ENCODE measurements at places on chromosomes 16 and 17. TPM values are rescaled to one million over a fixed set of nuclear protein-coding genes. Genes with fewer than 3 reads are reported as not detected.

DNA sequence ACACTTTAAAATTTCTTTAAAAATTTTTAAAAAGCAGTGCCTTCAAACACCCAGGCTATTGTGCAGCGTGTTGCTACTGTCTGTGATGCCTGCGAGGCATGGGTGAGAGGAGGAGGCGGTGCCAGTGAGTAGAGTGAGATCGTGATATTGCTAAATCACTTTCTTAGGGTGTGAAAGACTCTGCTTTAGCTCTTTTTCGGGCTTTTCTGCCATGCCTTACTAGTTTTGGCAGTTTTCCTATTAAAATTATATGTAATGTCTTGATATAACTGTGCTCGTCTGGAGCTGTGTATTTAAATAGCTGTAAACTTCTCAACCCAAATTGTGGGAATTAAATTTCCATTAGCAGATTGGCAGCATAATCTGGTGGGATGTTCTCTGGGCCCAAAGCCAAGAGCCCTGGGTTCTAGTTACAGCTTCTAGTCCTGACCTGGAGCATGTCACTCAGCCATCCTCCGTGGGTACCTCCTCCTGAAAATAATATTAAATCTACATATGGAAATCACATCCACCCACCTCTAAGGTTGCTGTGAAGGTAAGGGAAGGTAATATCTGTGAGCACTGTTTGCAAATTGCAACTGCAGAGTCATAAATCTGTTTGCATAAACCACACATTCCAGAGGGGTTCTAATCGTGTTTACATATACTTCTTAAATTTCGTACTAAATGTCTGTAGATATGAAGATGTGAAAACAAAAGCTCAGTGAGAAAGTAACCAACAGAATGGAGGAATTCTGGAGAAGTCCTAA, 264.3 kb upstream of the CACNG5 start:
- no peak for DNase-seq

DNA sequence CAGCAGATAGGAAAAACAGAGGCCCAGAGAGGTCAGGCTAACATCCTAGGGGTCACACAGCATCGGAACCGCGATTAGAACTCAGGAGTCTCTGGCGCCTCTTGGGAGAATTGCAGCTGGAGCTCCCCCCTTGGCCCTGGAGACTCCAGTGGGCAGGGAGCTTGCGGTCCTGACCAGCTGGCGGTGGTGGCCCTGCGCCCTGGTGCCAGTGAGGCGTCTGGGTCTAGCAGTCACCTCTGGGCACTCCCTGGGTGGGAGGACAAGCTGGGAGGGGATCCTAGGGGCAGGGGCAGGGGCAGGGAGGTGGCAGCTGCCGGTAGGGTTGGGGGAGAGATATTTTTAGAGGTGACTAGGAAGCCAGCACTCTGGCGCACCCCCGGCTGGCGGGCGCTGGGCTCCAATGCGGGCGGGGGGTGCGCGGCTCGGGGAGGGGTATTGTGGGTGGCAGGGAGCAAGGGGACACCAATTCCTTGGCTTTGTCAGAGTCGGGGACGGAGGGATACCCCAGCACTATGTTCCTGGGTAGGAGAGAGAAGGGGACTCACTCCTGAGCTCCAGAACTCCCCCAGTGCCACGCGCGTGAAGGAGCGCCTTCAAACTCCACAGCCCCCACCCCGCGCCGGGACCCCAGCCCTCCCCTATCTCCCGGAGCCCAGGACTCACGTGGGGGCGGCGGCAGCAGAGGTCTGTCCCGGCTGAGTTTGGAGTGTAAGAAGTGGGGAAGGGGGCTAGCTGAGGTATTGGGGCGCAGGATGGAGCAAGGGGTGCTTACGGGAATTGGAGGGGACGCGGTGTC, 584 bp downstream of the PHOSPHO1 start:
- no peak for DNase-seq

DNA sequence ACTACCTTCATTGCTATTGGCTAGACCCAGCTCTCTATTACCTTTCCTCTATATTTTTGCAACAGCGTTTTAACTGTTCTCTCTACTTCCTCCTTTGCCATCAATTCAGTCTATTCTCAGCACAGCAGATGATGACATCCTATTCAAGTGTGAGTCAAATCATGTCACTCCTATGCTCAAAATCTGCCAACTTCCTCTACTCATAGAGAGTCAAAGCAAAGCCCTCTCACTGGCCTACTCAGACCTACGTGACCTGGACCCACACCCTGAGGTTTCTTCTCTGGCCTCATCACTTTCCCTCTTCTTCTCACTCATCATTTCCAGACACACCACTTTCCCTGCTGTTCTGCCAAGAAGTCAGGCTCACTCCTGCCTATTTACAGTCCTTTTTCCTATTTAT, 289.0 kb upstream of the AXIN2 start:
- no peak for DNase-seq

Gene CMTM1
- total RNA-seq = 48.4 TPM

Gene ANKFN1
- not detected for total RNA-seq
